Activated gamma-delta T cell treated with anti-CD3 and anti-CD28 coated beads, Interleukin-2, amount 50 U/mL, for 16 hours (primary cell): ENCODE measurements at places on chromosomes 4 and X.

DNA sequence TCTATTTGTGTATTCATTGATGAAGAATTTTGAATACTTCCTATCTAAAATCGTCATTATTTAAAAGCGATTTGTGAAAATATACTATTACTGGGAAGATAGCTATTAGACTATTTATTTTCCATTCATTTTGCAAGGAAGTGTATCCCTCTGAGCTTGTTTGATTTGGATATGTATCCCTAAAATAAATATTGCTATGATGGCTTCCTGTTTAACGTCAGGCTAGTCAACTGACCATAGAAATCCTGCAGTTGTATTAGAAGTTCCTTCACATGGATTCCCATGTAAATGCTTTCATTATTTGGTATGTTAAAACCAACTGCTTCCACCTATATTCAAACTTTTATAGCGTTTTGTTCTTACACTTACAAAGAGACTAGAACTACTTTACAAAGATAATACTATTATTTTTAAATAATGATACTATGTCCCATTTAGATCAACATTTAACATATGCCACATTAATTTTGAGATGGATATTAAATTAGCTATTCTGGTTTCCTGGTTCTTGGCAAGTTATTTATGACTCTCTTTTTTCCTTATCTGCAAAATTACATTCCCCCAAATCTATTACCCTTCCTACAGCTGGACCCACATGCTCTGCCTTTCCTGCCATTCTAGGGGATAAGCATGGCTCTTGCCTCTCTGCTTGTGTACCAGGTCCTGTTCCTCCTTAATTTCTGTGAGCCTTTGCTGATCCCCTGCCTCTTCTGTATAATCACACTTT, 26.7 kb upstream of the PDE5A start:
- DNase-seq, result no peak

DNA sequence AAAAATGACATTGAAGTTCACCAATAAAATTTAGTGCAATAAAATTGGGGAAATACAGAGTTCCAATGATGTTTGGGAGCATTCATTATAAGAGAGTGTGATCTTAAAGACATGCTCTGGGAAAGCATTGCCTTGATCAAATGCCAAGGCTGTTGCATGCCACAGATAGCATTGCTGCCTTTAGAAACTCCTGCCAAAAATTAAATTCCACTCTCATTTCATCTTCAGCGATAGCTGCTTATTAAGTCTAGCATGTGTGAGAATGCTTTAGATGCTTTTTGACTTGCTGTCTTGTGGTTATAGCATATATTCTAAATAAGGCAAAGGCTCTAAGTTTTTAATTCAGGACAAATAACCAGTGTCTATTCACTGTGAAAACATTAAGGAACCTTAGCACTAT, 49.3 kb downstream of the NPNT start:
- no peak for DNase-seq

DNA sequence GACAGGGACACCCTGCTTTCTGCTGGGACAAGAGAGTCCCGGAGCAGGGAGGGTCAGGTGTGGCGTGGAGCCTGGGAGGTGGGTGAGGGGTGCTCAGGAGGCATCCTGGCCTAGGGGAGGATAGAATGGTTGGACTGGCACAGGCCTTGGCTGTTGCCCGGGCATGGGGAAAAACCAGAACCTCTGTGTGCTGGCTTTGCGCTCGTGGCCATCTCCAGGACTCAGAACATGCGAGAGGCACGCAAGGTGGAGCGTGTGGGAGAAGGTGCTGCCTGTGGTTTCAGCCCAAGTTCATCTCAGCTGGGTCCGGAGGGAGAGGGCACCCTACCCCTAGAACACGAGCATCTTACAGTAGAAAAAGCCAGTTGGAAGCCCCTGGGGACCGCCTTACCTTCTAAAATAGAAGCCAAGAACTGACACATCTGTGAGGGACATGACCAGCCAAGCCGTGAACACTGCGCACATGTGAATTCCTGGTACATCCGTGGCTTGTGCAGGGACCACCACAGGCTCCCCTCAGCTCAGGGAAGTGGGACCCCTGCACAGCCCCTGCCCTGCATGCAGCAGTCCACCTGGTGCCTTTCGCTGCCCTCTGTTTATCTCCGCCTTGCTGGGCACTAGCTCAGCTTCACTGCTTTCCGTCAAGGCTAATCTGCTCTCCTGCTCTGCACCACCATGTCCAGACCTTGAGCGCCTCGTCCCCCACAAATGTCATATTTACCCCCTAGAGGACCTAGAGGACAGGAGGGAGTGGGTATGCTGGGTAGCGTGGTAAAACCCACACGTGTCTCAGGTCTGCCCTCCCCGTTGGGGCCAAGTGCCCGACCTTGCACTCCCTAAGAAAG, 13.5 kb downstream of the MSANTD1 start:
- DNase-seq, result no peak

GRCh38 chr4:185987961-185988627, 80.9 kb upstream of the TLR3 start:
- no peak for DNase-seq

DNA sequence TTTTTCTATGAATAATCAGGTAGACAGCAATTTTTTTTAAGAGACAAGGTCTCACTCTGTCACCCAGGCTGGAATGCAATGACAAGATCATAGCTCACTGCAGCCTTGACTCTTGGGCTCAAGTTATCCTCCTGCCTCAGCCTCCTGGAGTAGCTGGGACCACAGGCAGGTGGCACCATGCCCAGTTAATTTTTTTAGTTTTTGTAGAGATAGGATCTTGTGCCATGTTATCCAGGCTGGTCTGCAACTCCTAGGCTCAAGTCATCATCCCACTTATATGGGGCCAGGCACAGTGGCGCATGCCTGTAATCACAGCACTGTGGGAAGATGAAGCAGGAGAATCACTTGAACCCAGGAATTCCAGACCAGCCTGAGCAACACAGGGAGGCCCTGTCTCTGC, 26.8 kb downstream of the AFAP1 start:
- DNase-seq, result no peak
